ENCODE measurements at places on chromosomes 5 and 9.
A peak's percentile ranks its signal among the peaks of the same experiment; 100 is the strongest.

DNA sequence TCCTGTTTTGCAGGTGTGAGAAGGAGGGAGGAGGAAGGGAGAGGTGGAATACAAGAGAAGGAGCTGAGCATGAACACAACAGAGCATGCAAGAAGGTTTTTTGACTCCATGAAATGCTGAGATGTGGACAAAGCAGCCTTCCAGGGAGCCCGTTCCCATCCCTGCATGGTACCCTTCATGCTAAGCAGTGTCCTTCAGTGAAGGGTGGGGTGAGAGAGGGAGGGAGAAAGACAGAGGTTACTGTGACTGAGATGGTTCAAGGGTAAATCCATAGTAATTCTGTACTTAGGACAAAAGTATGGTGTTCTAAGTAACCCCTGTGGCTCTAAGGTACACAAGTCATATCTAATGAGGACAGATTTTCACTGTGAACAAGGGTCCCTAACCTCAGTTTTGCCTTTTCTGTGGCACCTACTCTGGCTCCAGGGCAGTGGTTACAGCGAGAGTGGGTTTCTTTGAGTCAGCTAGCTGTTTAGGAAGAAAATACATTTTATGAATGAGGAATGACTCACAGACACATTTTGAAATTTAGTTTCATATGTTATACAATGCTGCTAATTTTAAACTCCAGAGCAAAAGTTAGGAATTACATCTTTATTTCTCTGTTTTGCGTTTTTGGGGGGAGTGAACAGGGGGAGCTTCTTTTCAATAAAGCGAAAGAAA, 184.9 kb upstream of the SLC12A2 start:
- DNase-seq = no peak

DNA sequence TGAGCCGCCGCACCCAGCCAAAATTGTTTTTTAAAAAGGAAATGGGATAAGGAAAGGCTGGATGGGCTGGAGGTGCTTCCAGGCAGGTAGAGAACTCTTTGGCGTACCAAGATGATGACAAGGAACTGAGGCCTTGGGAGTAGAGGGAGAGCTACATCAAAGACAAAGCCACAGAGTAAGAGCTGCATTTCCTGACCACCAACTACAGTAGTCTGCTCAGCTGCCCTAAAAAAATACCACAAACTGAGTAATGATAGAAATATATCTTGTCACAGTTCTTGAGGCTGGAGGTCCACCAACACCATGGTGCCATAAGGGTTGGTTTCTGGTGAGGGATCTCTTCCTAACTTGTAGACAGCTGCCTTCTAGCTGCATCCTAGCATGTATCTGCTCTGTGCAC, 8.2 kb downstream of the OR1K1 start:
- no peak for DNase-seq

GRCh38 chr9:111429175-111429574, 55.0 kb downstream of the ECPAS start:
- no peak for DNase-seq

GRCh38 chr5:147466360-147466980, 43.4 kb downstream of the DPYSL3 start:
- DNase-seq = no peak

- DNase-seq = no peak
These were observed 39.3 kb upstream of the CDH12 start for GRCh38 chr5:22892441-22892840.

GRCh38 chr5:124515497-124516245, 230.8 kb downstream of the ZNF608 start:
- no peak for DNase-seq

- DNase-seq = no peak
These were observed 803 bp downstream of the C9orf152 start for GRCh38 chr9:110207071-110207641.

GRCh38 chr9:129232839-129233591, 55.0 kb upstream of the IER5L start:
- no peak for DNase-seq

- DNase-seq = no peak
These were observed 30.7 kb upstream of the GPR21 start for GRCh38 chr9:123002754-123003153.

- no peak for DNase-seq
These were observed 56.7 kb downstream of the KLHL3 start for GRCh38 chr5:137679195-137679594.

GRCh38 chr9:21097817-21098216, 20.1 kb upstream of the IFNB1 start:
- DNase-seq = no peak

DNA sequence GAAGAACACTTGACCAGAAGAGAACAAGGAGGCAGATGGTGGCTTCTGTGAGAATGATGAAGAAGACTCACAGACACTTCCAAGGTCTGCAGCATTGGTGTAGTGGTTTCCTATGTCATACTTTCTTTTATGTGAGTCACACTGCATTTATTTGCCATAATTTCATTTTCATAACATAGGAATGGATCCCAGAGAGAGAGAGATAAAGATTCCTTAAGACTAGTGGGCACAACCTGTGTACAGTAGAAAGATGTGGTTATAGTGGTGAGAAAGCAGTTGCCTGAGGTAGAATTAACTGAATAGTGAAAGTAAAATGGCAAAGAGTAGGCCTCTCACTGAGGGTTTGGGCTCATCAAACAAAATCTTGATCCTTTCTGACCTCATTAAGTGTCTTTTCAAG, 7.6 kb upstream of the CCDC152 start:
- DNase-seq = no peak

DNA sequence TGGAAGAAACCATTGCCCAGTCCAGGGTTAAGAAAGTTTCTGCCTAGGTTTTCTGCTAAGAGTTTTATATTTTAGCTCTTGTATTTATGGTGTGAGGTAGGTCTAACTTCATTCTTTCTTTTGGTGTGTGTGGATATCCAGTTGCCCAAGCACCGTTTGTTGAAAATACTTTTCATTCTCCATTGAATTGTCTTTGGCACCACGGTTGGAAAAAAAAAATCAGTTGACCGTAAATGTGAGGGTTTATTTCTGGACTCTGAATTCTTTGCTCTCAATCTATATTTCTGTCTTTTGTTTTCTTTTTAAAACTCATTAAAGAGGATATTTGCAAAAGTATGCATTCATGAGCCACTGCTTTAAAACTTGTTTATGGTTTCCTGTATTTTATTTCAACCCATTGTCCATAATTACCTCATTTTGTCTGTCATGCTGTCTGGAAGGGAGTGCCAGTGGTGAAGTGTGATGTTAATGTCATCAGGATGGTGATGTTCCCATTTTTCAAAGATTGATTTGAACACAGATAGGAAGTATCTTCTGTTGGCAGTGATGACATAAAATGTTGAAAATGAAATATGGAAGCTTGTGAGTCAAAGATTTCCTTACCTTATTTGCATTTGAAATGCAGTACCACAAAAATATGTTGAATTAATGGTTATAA, 33.9 kb downstream of the HABP4 start:
- DNase-seq = no peak

- no peak for DNase-seq
These were observed 20.4 kb upstream of the ITGA1 start for GRCh38 chr5:52767217-52767743.

DNA sequence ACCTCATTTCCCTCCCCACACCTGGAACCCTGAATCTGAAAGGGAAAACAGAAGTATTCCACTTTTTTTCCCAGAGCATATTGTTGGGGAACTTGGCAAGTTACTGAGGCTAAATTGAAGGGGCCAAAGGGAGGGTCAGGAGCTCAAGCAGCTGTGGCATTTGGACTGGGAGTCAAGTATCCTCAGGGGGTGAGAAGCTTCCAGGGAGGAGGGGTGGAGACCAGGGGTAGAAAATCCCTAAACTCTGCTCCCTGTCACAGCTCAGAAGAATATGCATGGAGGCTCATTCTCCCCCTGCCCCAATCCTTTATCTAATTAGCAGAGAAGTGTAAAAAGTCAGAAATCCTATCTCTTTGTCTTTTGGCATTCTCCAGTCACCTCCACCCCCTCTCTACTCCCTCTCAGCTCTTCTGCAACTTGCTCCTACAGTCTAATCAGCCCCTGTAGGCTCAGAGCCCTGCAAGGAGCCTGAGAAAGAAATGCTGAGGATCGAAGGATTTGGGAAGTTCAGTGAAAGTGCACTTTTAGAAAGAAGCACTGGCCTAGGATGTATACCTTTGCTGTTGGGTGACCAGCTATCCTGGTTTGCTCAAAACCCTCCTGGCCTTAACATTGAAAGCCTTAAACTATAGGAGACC, 5.7 kb upstream of the WNT8A start:
- no peak for DNase-seq

GRCh38 chr9:78097541-78097940, 65.9 kb upstream of the GNAQ start:
- DNase-seq = no peak

DNA sequence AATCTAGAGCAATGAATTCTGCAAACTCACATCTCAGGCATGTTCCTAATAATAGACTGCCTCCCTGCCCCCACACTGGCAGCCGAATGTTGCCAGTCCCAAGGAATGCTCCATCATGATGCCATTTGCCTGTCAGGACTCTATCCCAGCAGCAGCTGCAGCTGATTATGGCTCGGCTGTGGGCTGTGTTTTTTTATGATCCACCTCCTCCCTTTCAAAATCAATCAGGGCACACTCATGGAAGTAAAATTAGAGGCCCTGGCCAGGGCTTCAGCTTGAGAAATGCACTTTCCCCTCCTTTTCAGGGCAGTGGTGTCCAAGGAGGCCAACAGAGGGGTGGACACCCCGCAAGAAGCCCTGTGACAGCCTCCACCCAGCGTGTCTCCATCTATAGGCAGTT, 176.7 kb upstream of the S1PR3 start:
- DNase-seq = no peak

GRCh38 chr5:172926008-172926523, 33.2 kb upstream of the RPL26L1 start:
- DNase-seq = no peak

GRCh38 chr5:44334622-44335021, 54.6 kb downstream of the FGF10 start:
- no peak for DNase-seq

DNA sequence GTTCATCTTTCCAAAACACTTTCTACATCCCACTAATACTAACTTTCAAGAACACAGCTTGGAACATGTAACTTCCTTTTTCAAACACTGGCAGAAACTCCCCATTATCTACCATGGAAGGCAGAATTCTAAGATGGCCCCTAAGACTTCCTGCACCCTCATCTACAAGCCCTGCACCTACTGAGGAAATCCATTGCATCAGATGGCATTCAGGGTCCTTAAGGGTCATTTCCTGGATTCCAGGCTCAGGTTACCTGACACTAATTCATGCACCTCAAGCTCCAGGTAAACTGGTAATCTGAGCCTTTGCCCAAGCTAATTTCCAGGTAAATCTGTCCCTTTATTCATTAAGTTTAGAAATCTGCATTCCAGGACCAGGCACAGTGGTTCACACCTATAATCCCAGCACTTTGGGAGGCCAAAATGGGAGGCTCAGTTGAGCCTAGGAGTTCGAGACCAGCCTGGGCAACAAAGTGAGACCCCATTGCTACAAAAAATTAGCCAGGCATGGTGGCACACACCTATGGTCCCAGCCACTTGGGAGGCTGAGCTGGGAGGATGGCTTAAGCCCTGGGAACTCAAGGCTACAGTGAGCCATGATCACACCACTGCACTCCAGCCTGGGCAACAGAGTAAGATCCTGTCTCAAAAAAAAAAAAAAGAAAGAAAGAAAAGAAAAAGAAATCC, 91.6 kb downstream of the NFIB start:
- peak; percentile 10 for DNase-seq

DNA sequence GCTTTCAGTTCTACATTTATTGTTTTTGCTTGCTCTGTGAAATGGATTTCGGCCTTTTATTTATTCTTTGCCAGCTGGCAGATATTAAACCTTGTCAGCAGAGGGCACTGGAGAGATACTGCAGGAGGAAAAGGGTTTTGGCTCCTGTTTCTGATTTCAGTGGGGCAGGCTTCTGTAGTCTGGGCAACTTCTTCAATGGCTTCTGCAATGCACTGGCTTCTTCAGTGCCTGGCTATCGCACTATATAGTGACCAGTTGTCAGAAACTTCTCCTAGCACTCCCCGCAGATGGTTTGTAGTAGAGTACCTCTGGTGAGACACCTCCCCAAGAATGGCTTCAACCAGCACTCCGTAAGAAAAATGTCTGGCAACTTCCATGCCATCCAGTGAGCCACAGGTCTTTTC, 3.2 kb upstream of the NFX1 start:
- peak; percentile 59 for DNase-seq

DNA sequence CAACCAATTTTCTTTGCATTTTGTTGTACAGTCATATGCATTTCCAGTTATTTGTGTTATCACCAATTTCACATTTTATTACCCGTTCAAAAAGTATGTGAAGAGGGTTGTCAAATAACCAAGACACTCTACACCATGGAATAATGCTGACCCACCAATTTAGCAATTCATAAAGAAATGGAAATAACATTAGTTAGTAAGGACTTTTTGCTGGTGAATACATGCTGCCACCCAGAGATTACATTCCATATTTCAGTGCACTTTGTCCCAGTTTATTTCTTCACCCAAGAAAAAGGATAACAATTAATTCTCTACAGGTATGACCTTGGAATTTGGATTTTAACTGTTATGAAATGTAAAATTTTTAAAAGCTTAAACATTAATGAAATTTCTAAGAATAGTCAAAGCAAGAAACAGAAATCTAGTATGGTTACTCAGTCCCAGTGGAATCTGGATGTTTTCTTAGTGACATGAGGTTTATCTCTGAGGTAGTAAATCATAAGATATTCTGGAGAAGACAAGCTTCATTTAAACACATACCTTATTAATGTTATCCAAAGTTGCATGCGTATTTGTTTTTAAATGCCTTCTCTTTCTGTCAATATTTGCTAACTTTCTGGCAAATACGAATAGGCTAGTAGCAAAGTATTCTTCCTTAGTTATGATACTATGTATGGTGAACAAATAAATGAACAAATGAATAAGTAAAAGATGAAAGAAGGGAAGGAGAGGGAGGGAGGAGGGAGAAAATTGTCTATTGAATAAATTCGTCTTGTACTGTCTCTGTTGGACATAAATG, 100.6 kb downstream of the CETN3 start:
- no peak for DNase-seq

DNA sequence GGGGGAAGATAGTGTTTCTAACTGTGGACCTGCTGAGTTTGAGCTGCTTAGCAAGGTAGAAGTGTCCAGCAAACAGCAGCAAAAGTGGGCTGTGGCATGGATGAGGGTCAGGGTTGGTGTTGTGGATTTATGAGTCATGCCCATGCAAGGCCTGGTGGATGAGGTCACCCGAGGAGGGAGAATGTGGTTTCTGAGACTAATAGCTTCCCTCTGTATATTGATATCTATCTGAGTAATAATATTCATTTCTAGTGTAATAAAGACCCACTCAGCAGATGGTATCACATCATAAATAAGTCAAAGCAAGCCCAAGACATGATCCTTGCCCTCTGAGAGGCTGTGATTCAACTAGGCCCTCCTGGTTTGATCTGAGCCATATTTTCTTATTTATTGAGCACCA, 597.8 kb upstream of the CLINT1 start:
- peak; percentile 21 for DNase-seq

- no peak for DNase-seq
These were observed 116.4 kb downstream of the SV2C start for GRCh38 chr5:76199336-76200318.

- peak; percentile 3 for DNase-seq
These were observed 35.4 kb downstream of the UBE2R2 start for GRCh38 chr9:33852216-33852826.

GRCh38 chr5:35822511-35822910, 34.2 kb upstream of the IL7R start:
- DNase-seq = no peak

Data from NCI-H2171 treated with DMSO at 0.1 percent for 48 hours (cell line).